NCI-H524 (cell line): ENCODE measurements at places on chromosomes 13 and 19.
A peak's percentile ranks its signal among the peaks of the same experiment; 100 is the strongest.

DNA sequence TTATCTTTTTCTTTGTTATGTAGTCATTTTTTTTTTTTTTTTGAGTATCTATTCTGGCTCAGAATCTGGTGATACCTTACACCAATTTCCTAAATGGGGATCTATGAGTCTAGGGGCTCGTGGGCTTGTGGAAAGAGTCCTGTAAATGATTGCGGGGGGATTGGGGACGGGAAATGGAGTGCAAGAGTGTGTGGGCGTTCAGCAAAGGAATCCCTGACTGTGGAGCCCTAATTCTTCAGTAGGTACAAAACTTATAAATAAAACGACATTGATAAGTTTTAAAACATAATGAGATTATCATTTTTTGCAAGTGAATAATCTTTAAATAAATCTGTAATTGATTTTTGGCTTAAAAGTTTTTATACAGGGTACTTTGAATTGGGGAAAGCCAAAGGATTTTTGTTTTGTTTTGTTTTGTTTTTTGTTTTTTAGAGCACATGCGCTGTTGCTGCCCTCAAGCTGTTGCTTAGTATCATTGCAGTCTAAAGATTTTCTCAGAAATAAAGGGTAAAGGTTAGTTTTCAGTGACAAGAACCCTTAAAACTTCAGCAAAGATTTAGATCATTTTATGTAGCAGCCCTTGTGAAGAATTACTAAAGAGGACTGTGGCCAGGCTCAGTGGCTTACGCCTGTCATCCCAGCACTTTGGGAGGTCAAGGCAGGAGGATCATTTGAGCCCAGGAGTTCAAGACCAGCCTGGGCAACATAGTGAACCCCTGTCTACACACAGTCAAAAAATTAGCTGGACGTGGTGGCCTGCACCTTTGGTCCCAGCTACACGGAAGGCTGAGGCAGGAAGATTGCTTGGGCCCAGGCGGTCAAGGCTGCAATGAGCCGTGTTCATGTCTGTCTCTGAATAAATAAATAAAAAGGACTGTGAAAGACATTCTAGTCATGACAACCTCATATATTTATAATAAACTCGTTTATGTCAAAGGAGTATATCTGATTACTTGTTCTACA lies 1.7 kb downstream of the ERCC5 start:
- no peak for DNase-seq

DNA sequence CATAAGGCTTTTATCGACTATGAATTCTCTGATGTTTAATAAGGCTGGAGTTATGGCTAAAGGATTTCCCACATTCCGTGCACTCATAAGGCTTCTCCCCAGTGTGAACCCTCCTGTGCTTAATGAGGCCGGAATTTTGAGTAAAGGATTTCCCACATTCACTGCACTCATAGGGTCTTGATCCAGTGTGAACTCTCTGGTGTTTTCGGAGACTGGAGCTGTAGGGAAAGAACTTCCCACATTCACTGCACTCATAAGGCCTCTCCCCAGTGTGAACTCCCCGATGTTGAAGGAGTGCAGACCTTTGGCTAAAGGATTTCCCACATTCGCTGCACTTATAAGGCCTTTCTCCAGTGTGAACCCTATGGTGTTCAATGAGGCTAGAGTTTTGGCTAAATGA lies 7.4 kb downstream of the ZNF154 start:
- no peak for DNase-seq

DNA sequence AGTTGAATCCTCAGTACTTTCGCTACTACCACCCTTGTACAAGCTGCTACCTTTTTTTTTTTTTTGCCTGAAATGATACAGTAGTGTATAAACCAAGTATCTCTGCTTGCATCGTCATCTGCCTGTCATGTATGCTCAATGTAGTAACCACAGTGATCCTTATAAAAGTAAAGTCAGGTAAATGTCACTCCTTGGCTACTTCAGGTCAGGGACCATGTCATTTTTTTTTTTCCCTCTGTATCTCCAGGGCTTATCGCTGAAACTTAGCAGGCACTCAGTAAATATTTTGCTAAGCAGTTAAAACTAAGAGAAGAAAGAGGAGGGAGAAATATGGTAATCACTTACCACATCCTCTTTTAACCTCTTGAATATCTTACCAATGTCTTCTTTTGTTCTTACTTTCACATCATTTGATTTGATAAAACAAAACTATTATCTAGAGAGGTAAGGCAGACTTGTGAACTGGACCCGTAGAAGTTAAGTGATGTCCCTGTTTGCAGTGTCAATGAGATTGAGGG lies 96.8 kb upstream of the KLF12 start:
- DNase-seq, result no peak

DNA sequence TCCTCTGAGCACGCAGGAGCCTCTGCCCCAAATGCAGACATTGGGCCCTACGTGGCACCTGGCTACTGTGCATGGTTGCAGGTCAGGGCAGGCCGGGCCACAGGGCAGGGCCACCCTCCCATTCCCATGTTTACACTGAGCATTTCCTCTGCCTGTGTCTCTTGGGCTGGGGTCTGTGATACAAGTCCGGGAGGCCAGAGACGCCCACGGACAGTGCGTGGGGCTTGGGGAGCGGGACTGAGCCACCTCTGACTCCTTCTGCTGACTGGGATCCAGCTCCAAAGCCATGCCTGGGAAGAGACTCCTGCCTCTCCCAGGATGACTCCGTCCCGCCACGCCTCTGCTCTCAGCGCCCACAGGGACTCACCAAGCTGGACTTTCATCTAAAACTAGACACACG lies 18.8 kb downstream of the GAS6 start:
- no peak for DNase-seq

DNA sequence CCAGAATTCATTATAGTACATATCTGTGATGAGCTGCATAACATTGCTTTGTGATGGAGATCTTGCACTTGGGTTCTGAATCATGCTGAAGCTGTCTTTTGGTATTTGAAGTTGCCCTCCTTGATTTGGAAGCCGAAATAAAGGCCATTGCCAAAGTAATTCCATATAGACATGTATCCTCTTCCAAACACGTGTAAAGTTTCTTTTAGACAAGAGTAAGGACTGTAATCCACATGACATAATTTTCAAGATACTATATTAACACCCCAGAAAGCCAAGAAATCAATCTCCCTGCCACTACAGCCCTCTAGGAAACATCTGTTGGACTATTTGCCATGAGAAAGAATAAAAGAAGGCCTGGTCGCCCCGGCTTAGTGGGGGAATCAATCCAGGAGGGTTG lies 754.2 kb downstream of the FGF9 start:
- no peak for DNase-seq

- DNase-seq, result no peak
Measured at GRCh38 chr19:29855087-29855486, 43.3 kb downstream of the CCNE1 start.

- DNase-seq, result no peak
Measured at GRCh38 chr13:24267801-24268200, 41.6 kb upstream of the C1QTNF9 start.

DNA sequence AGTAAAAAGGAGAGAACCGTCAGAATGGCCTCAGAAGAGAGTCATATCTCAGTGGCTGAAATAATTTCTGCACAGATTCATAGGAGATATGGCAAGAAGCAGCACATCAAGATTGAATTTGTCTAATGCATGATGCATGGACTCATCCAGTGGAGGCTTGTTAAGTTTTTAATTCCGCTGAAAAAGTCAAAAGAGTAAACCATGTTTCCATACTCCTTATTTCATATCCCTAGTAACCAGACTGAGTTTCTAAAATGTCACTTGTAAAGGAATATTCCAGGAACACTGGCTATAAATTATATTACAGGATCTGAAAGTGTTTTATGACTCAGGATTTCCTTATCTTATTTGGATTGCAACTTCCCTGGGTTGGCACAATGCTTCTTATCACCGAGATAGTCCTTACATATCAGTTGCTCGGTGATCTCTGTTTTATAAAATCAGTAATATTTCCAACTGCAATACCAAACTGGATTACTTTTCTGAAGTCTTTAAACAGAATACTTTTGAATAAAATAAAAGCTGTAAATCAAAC lies 180.2 kb upstream of the TSC22D1 start:
- DNase-seq, result no peak

- no peak for DNase-seq
Measured at GRCh38 chr13:64099994-64100393, 2684.3 kb upstream of the PCDH20 start.

DNA sequence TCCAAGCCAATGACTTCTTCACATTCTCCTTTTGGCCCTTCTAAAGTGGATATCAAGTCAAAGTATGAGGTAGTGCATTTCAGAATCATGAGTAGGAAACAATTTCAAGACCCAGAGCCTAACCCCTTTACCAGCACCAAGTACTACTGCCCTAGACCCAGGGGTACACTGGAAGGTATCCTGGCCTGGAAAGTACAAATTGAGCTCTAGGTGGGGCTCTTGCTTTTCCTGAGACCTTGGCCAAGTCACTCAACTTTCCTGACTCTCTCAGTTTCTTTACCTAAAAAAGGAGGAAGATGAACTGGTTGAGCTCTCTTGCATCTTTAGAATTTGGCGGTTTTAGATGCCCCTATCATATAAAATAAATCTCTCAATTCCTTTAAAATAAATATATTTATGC lies 204.7 kb downstream of the FGF14 start:
- peak; percentile 52 for DNase-seq

GRCh38 chr19:14482172-14482941 lies 7.2 kb upstream of the PTGER1 start:
- no peak for DNase-seq

GRCh38 chr13:75556961-75557360 lies 7.4 kb downstream of the UCHL3 start:
- DNase-seq, result no peak

GRCh38 chr13:52359534-52359933 lies 46.4 kb downstream of the THSD1 start:
- DNase-seq, result peak; percentile 16

- DNase-seq, result no peak
Measured at GRCh38 chr13:66691149-66691548, 539.0 kb downstream of the PCDH9 start.

- peak; percentile 80 for DNase-seq
Measured at GRCh38 chr19:49114630-49115363, 627 bp downstream of the LIN7B start.

DNA sequence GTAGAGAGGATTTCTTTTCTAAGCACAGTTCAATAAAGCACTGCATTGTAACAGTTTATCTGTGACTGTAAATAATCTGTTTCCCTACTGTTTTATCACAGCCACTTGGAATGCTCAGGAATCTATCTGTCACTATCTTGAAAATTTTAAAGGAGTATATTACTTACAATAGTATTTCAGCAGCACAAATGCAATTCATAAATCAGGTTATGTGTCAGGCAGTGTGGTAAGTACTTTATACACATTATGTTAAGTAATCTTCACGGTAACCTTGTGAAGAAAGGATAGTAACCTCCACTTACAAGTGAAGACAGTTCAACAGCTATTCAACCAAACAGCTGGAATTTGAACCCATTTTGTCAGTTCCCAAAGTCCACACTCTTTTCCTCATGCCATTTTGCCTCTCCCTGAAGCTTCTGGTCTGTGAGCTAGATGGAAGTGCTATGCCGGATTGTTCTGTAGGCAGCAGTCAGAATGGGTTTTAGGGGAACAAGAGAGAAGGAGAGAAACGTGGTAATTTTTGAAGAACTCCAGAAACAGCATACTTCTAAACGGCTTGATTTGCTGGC lies 125.0 kb downstream of the KLF12 start:
- no peak for DNase-seq

GRCh38 chr19:55693336-55693974 lies 18.4 kb downstream of the EPN1 start:
- no peak for DNase-seq

DNA sequence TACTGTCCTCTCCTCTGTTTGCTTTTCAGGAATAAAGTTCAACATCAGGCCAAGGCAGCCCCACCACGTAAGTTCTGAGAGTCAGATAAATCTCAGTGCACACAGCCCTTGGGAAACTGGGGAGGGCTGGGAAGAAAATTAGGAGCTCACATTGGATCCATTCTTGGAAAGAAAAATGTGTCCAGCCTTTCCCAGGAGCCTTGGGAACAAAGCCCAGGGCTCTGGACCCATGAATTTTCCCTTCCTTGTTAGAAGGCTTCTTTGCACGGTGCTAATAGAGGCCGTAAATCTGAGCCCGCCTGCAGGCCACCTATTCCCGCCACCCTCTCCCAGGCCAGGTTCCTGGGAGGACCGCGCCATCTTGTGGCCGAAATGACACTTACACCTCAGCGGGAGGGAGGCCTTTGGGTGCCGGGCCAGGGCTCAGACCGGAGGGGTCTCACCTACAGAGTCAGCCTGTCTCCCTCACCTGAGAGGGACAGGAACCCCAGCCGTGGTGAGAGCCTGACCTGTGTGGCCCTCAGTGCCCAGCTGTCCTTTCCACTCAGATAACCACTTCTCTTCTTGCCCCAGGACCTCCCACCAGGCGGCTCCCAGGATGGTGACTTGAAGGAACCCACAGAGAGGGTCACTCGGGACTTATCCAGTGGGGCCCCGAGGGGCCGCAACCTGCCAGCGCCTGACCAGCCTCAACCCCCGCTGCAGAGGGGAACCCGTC lies 25.1 kb upstream of the KCTD15 start:
- DNase-seq, result peak; percentile 83

- DNase-seq, result no peak
Measured at GRCh38 chr19:9487016-9487415, 11.4 kb downstream of the ZNF560 start.

- DNase-seq, result no peak
Measured at GRCh38 chr13:100305398-100305797, 216.5 kb downstream of the PCCA start.

DNA sequence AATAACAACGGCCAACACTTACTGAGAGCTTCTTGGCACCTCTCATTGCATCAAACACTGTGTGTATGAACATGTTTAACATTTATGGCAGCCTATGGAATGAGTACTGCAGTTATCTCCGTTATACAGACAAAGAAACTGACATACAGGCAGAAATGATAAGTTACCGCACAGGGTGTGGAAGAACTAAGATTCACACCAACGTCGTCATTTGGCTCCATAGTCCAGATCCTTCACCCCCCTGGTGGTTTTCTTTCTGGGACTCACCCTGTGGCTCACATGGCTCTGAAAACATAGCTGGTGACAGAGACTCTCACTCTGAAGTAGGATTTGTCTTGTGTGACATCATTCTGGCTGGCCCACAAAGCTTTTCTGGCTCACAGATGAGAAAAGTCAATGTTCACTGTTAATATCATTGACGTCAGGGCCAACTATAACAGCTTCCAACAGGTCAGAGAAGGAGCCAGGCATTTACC lies 230.1 kb downstream of the DLEU7 start:
- DNase-seq, result no peak

- DNase-seq, result no peak
Measured at GRCh38 chr13:59229861-59230260, 933.9 kb downstream of the DIAPH3 start.

- DNase-seq, result no peak
Measured at GRCh38 chr19:12706332-12706718, 9.9 kb upstream of the FBXW9 start.

GRCh38 chr19:35882114-35882832 lies 13.9 kb downstream of the APLP1 start:
- peak; percentile 92 for DNase-seq
